Adipocyte (in vitro differentiated cells): ENCODE measurements at places on chromosomes 2 and 18.

DNA sequence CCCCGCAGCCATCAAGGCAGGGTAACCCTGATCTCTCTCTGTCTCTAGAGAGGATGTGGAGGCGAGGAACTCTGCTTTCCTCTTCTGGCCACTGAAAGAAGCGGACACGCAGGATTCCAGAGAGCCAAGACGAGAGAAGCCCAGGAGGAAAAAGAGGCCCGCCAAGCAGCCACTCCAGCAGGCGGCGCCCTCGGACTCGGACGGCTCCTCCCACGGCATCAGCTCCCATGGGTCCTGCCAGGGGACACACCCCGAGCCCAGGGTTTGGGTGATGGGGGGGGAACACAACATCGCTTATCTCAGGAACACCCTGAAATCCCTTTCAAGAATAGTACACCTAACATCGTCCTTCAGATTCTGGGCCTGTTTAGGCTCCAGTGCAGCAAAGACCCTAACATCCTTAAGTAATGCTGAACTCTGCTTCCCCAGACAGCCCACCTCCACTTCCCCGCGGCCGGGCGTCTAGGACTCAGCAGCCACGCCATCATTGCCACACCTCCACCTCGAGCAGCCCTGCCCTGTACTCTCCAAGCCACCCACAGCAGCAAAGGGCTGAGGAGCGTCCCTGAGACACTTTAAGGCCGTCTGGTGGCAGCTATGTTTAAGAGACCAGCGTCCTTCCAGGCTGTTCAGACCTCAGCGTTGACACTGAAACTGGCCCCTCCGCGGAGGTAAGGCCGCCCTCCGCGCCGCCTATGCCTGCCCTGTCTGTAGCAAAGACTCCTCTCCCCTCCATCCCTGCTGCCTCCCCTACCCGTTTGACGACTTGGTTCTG is 34.3 kb upstream of the CNGA3 start:
- no peak for DNase-seq

DNA sequence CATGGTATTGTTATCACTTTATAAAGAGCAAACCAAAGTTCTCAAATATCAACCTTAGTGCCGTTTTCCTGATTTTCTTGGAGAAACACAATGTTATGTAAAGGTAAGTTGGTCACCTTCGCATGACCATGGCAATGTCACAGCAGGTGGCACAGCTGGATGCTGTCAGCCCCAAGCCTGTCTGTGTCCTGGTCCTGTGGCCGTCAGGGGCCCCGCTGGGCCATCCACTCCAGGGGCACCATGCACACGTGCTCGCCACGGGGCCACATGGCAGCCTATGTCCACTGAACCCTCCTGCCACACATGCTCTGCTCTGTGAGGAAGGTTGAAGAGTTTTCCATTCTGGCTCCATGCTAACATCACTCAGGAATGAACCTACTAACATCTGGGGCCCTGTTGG is 85.9 kb downstream of the EIPR1 start:
- no peak for DNase-seq

DNA sequence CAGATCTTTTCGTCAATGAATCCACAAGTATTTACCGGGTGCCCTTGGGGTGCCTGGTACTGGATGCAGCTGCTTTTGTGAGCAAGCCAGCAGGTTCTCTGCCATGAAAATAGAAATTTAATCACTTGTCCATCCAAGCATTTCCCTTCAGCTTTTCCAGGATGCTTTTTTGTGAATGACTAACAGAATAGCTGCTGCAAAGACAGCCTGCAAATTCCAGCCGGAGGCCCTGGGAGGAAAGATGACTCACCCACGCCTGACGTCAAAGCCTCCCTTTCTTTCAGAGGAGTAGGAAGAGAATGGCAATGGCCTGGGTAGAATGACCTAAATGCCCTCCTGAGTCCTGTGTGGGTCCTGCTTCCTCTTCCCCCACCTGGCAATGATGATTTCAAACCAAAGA is 111.9 kb downstream of the AP1S3 start:
- DNase-seq, result peak; percentile 98

- DNase-seq, result no peak
Measured at GRCh38 chr2:64624108-64624610, 29.6 kb downstream of the SERTAD2 start.

GRCh38 chr18:5515011-5515784 is 28.6 kb downstream of the EPB41L3 start:
- DNase-seq, result no peak

DNA sequence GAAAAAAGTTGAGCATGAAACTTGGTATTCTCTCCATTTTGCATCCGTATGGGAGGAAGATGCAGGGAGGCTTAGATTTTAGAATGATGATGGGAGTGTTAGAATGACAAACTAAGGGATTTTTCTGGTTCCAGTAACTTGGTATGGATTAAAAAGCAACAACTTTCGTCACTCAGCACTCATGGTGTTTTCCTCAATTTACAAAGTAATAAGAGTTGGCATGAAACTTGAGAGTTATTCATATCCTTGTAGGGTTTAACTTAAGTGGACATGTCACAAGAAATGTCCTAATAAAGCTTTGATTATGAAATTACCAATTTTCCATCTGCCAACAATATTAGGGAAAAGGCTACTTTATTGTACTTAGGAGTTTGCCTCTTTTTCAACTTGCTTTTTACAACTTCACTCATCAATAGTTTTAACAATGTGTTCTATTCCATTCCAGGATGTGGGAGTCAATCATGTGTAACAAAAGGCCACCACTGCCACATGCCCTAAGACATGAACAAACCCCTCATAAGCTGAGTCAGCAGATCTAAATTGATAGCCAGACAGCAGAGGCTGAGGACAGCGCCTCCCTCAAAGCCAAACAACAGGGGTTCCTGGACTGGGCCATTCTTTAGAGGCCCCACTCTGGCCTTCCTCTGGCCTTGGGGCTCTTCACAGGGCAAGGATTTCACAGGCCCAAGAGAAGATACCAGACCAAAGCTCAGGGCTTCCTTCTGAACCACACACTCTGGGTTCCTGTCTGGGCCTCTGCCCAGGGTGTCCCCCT is 265.8 kb downstream of the TNS1 start:
- no peak for DNase-seq

DNA sequence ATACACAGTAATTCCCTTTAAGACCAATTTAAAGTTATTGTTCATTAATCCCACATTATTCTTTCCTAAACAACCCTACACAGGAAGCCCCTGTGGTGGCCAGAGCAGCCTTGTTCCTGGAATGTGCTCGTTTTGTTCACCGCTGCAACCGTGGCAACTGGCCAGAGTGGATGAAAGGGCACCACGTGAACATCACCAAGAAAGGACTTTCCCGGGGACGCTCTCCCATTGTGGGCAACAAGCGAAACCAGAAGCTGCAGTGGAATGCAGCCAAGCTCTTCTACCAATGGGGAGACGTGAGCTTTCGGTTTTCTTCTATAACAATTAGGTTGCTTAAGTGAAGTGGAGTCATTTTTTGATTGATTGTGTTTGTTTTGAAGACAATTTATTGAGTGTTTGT is 101.0 kb downstream of the UNC80 start:
- DNase-seq, result no peak

DNA sequence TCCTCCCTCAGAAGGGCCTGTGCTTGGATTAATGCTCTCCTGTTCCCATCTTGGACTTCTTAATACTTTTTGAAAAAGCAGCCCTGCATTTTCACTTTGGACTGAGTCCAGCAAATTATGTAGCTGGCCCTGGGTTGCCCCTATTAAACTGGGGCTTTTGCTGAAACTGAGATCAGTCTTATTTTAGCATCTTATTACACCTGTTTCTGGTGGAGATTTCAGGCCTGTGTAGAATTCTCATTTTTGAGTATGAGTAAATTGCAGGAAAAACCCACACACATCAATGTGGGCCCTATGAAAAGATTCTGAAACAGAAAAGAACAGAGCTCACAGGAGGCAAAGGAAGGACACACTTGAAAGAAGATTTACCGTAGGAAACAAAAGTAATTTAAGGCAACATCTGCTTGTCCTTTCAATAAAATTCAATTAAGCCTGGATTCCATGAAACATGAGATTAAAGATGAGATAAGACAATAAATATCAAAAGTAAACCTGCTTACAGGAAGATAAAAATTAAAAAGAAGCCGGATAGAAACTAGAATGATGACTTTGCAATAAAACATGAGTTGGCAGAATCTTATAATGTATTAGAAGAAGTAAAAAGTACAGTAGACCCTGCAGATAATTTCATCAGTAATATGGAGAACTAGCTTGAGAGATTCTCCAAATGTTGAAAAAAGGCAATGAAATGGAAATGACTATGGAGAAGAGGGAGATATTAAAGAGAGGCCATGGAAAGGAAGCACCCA is 90.7 kb upstream of the GCFC2 start:
- DNase-seq, result no peak

GRCh38 chr2:210681491-210681890 is 125.1 kb downstream of the CPS1 start:
- no peak for DNase-seq

- DNase-seq, result no peak
Measured at GRCh38 chr2:204480676-204481075, 64.6 kb upstream of the PARD3B start.

DNA sequence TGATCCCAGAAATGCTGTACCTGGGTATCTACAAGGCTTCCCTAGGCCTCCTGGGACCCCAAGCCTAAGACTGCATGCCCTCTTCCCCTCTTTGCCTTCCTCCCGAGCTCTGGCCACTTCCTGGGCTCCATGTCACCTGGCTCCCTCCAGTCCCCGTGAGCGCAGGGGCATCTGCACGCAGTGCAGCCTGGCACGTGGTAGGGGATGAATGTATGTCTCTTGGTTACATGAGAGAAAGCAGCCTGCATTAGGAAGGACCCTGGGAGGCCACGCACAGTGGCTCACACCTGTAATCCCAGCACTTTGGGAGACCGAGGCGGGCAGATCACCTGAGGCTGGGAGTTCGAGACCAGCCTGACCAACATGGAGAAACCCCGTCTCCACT is 15.8 kb downstream of the PASK start:
- DNase-seq, result no peak

DNA sequence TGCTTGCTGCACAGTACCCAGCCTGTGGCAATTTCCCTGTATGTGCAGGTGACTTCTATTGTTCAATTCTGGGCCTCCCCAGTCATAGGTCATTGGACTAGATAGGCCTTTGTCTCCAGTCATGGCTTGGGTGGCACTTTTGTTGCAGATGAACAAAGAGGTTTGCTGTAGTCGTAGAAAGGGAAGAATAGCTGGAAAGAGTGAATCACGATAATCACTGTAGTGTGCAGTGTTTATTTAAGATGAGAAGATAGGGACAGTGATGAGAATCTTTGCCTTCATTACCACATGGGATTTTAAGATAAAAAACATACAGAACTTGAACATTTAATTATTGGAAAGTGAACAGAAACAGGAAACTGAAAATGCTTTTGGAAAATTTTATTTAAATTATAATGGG is 156.1 kb upstream of the CYRIA start:
- DNase-seq, result no peak

GRCh38 chr2:153819501-153819900 is 52.2 kb upstream of the GALNT13 start:
- DNase-seq, result no peak

- DNase-seq, result no peak
Measured at GRCh38 chr2:233838726-233839446, 15.4 kb downstream of the HJURP start.

DNA sequence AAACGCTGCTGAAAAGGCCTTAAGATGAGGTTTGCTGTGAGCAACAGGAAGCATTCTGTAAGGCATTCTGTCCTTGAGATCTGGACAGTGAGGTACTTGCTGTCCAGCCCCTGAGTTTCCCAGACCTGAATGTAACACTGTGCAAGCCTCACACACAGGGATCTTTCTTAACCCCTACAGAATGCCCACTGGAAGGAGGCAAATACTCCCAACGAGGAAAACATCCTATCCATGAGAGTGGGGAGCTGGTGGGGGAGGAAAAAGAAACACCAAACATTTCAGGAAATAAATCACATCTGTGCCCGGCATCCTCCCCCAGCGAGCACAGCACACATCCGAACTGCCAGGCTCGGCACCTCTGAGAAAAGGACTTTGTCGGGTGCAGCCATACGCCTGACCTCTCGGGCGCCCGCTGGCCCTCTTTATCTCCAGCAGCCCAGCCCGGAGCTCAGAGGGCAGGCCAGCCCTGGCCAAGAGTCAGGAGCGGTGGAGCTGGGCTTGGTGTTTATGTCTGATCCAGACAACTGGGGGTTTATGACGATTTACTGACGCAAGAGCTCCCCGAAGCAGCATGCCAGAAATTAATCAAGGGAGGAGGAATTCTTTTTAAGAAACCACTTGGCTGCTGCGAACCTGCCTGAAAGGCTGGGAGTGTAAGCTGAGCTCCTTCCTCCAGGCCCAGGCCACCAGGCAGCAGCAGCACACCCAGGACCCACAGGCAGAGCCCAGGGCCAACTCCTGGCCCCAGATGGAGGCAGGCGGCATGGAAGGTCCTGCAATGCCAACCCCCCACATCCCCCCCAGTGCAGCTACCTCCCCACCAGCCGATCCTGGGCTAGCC is 72.2 kb downstream of the HDAC4 start:
- DNase-seq, result peak; percentile 78

GRCh38 chr2:63488118-63488713 is 100.1 kb downstream of the WDPCP start:
- peak; percentile 74 for DNase-seq

DNA sequence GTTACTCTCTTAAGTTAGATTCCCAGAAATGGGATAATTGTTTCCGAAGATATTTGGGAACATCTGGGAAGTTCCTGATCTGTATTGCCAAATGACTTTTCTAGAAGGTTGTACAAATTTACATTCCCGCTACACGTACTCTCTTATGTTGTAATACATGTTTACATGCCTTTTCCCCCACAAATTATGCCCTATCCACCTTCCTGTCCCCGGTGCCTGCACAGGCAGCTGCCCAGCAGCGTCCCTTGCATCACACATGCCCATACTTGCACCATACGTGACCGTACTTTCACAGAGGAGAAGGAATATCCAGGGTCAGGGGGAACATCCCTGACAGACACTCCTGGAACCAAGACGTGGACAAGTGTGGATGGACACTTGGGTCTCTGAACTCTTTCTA is 24.2 kb upstream of the KLF11 start:
- peak; percentile 74 for DNase-seq

GRCh38 chr18:42743373-42744138 is 371.9 kb downstream of the RIT2 start:
- DNase-seq, result no peak

DNA sequence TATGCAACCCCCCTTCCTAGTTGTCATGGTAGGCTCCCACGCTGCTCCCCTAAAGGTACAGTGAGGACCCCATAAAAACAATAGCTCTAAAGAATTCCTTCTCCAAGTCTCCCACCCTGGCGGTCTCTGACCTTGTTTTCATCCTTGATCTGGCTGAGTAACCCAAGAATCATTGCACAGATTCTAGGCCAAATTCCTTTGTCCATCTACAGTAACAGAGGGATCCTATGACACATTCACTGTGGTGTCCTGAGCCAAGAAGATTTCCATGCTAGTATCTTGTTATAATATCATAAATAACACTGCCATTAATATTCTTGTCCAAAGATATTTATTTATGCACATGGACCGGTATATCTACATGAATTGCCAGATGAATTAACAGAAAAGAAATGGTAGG is 240.2 kb downstream of the CYP26B1 start:
- no peak for DNase-seq

DNA sequence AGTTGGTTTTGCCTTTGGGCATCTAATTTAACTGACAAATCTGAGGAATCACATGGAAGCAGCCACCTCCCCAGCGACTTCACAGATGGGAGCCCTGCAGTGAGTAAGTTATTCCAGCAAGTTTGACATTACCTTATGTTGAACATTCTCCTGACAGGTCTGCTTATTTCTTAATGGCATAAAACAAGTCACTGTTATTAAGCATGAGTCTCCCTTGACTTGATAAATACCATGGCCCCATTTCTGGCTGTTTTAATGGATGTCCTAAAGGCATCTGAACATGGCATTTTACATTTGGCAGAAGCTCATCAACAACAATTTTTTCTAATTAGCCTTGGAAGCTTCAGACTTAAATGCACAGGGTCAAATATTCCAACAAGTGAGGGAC is 92.6 kb upstream of the CREB1 start:
- DNase-seq, result no peak
